ENCODE measurements at places on chromosomes 7 and 10.
A peak's percentile ranks its signal among the peaks of the same experiment; 100 is the strongest.

GRCh38 chr10:50536617-50537240 is 87.0 kb downstream of the SGMS1 start:
- DNase-seq: no peak

DNA sequence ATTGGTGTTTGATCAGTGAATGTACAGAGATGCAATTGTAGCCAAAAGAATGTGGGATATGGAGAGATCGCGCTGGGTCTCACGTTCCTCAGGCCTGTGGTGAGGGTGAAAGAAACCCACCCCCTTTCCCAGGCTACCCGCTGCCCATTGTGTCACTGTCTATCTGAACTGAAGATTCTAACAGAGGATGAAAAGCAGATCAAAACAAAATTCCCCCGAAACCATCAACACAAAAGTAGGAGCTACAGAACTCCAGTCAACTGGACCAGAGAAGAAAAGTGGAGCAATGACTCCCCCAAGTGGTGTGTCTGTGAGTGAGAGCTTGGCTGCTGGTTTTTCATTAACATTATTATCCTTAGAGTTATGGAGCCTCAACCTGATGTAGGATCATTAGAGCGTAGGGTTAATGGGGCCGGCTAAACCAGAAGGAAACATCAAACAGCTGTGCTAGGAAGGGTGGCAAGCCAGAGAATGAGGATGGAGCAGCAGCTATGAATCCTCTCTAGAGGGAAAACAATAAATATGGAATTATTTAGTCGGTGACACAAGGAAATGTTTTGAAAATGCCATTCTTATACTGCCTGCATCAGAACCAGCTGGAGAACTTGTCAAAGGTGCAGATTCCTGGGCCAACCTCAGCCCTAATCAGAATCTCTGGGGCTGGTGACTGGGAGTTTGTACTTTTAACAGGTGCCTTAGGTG is 38.3 kb downstream of the AKR1B1 start:
- no peak for DNase-seq

DNA sequence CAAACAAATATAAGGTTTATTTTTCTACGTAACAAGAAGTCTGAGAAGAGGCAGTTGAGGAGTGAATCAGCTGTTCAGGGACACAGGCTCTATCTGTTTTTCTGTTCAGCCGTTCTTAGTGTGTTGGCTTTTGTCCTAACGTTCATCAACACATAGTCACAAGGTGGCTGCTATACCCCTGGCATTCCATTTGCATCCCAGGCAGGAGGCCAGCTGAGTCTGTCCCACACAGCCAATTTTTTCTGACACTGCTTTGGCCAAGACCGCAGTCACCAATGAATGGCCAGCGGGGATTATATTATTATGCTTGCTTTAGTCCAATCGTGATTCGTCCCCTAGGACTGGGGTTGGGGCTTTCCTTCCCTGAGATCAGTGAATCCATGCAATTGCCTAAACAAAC is 143.4 kb upstream of the CHST15 start:
- no peak for DNase-seq

- DNase-seq: no peak
Observed at GRCh38 chr7:108134486-108134885, 4.3 kb upstream of the LAMB4 start.

- DNase-seq: no peak
Observed at GRCh38 chr7:101838837-101839483, 21.5 kb downstream of the CUX1 start.

DNA sequence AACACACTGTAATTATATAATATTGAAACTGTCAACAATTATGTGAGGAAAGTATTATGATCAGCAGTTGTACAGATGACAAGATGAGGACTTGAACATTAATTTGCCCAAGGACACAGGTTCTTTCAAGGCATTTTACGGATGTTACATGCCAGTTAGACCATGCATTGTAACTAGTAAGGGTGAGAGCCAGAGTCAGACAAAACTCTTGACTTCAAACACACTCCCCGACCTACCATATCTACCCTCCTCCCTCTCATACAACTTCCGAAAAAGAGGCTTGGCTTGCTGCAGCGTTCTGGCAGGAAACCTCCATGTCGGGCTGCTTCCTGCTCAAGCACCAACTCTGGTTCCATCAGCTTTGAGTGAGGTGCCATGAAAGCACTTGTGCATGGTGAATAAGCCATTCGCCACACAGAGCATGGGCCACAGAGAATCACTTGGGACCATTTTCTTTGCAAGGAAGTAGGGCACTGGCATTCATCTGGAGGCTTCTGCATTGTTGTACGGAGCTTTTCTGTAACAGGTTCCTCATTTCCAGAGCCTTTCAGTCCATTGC is 53.2 kb downstream of the FOXI2 start:
- DNase-seq: no peak

DNA sequence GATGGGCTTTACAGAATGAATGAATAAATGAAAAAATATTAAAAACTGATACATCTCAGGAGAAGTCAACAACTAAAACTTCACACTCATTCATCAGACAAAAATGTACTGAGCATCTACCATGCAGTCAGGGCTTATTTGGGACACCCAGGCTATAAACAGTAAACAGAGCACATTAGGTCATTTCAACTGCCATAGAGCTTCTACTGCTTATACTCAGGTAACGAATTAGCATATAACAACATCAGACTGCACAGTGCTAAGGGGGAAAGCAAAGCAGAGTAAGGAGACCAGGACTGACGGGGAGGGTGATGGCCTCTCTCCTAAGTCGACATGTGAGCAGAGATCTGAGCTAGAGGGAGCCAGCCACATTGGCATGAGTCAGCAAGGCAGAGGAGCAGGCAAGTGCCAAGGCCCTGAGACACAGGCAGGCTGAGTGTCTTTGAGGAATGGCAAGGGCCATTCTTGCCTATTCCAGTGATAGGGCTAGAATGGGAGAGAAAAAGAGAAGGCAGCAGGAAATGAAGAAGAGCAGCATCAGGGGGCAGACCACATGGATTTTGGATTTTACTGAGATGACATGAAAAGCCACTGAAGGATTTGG is 528.9 kb downstream of the PARD3 start:
- DNase-seq: no peak

DNA sequence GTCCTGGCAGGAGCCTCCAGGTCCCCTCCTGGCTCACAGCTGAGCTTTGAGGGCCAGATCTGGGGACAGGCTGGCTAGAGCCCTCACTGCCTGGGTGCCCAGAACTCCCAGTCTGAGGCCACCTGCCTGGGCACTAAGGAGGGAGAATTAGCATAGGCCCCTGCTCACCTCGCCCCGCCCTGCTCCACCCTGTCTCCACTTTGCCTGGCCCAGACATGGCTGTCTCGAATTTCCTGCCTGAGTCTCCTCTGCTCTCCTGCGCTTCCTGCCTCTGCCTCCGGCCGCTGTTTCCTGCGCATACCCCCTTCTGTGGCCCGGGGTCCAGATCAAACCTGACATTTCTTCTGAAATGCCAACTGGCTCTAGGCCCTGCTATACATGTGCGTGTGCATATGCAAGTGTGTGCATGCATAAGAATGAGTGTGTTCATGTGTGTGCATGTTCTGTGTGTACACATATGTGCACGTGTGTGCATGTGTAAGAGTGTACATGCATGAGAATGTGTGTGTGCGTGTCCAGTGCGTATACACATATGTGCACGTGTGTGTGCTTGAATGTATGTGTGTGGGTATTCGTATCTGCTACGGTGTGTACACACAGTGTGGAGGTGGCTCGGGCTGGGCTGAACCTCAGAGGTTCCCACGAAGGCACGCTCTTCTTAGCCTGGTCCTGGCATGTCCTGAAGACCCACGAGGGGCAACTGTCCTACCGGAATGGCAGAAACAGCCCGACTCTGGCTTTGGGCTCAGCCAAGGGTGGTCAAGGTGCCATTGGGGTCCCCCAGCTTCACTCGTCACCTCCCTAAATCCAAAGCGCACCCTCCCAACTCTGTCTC is 64.9 kb downstream of the MYL10 start:
- no peak for DNase-seq

DNA sequence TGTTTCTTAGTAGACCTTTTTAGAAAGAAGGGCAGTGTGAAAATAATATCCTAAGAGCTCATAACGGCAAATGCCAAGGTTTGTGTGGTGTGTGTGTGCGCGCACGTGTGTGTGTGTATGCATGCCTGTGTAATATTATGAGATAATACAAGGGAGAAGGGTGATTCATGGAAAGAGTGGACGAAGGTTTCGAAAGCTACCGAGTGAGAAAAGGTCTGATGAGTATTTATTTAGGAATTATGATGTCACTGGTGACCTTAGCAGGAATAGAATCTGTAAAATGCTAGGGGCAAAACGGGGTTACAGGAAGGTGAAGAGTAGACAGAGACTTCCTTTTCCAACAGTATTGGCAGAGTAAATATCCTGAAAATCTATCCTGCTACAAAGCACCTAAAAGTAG is 107.3 kb downstream of the AHR start:
- DNase-seq: no peak

DNA sequence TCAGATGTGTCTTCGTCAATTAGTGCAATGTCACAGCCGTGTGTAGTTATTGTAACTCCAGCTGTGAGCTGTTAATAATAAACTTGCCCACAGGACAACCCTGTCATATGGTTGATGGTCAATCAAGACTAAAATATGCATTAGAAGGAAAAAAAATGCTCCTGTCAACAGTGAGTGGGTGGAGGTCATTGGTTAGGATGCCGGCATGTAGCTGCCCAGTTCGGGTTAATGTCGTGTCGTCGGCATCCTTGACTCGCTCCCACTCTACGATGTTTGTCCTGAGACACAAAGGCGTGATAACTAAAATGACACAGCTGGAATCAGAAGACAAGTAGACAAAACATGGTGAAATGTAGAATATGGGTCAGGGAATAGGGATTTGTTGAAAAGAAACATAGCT is 442.8 kb upstream of the NPVF start:
- DNase-seq: no peak

DNA sequence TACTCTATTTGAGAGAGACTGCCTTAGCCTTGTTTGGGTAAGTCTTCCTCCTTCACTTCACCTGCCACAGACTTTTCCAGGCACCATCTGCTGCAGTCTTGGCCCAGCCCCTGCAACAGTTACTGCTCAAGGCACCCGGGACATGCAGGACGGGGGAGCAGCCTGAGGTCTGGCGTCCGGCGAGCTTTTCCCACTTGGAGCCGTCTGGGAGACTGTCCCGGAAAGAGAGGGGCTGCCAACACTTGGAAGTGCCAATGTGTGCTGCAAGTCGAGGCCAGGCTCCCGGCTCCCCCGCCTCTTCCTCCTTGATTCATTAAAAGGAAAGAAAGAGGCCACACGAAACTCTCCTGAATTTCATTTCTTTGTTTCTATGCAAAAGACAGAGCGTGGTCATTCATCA is 13.7 kb downstream of the HTRA1 start:
- no peak for DNase-seq

- no peak for DNase-seq
Observed at GRCh38 chr7:69780379-69780778, 182.1 kb downstream of the AUTS2 start.

- DNase-seq: no peak
Observed at GRCh38 chr7:45176886-45177731, 19.5 kb downstream of the RAMP3 start.

DNA sequence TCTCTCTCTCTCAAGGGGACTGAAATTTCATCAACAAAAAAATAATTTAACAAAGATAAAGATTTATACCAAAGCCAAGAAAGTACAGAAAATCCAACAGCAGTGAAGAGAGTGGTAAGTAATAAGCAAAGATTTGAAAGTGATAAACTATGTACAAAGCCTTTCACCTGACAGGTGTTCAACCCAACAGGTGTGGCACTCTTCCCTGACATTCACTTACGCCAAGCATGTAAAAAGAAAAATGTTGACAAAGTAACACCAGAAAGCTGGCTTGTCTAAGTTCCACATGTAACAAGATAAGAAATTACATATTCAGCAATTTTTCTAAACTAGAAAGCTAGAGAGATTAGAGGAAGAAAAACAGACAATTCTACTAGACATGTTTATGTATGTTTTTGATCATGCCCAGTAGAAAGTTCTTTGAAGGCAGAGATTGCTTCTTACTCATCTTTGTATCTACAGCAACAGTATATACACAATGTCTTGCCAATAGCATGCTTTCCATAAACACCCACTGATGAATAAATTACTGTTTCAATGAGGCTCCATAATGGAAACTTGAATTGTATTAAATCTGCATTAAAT is 468.5 kb downstream of the PARD3 start:
- DNase-seq: no peak

DNA sequence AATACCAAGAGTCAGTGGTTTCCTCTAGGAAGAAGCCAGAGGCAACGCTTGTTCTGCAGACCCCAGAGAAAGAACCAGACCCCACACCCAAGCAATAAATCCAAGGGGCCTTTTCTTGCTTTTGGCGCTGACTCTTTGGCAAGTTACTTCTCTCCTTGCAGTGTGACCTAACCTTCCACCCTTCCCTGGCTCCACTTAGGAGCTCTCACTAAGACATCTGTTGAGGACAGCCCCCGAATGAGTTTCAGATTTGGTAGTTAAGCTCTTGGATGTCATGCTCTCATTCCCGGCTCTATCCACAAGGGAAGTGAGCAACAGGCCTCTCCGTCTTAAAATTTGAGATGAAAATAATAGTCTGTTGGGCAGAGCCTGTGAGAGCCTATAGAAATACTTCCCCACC is 50.6 kb upstream of the FAM204A start:
- DNase-seq: no peak

DNA sequence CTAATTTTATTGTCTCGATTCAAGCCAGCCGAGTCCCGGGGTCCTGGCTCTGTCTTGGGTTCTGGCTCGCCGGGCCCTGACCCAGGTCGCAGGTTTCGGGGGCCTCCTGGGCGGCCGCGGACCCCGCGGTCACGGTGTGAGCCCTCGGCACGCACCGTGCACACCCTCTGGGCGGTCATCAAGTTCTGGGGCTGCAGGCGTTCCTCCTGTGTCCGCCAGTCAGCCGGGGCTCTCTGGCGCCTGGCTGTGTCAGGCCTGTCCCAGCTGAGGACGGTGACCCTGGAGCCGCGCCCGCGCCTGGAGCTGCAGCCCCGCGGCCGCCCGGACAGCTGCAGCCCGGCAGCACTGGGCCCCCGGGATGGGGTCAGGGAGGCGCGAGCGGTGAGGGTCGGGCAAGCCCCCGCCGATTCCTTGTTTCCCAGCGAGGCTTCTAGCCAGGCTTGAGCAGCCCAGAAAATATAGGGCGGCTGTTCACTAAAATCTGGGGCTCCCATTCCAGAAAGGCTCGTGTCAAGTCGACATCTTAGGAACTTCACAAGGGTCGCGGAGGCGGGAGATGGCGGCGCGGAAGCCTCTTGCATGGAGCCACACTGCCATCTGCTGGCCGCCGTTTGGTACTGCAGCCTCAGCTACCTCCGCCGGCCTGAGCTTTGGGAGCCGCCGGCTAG is 4.2 kb upstream of the HOXA7 start:
- DNase-seq: peak; percentile 80

- DNase-seq: no peak
Observed at GRCh38 chr7:102412548-102412947, 16.4 kb downstream of the PRKRIP1 start.

GRCh38 chr7:823649-824048 is 8.6 kb upstream of the SUN1 start:
- DNase-seq: no peak

All from activated T-cell treated with anti-CD3 and anti-CD28 coated beads for 24 hours (primary cell).